ENCODE measurements at places on chromosomes 2 and 18.

- DNase-seq, result no peak
These were observed 21.1 kb upstream of the CHMP3 start for GRCh38 chr2:86584151-86584913.

DNA sequence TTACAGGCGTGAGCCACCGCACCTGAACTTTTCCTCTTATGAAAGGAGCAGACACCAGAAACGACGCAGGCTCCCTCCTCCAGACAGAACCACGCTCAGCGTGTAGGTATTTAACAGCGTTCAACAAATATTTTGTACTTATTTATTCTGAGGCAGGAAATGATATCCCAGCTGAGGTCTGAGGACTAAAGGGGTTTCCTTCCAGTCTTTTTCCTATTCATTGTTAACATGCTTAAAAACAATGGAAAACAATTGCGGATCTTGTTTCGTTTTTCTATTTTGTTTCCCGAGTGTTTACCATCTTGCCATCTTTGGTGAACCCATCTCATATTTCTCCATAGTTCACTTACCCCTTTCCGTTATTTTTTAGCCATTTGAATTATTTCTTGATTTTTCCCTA lies 43.7 kb upstream of the FOSL2 start:
- DNase-seq, result no peak

GRCh38 chr2:28449488-28450395 lies 46.1 kb upstream of the PLB1 start:
- no peak for DNase-seq

DNA sequence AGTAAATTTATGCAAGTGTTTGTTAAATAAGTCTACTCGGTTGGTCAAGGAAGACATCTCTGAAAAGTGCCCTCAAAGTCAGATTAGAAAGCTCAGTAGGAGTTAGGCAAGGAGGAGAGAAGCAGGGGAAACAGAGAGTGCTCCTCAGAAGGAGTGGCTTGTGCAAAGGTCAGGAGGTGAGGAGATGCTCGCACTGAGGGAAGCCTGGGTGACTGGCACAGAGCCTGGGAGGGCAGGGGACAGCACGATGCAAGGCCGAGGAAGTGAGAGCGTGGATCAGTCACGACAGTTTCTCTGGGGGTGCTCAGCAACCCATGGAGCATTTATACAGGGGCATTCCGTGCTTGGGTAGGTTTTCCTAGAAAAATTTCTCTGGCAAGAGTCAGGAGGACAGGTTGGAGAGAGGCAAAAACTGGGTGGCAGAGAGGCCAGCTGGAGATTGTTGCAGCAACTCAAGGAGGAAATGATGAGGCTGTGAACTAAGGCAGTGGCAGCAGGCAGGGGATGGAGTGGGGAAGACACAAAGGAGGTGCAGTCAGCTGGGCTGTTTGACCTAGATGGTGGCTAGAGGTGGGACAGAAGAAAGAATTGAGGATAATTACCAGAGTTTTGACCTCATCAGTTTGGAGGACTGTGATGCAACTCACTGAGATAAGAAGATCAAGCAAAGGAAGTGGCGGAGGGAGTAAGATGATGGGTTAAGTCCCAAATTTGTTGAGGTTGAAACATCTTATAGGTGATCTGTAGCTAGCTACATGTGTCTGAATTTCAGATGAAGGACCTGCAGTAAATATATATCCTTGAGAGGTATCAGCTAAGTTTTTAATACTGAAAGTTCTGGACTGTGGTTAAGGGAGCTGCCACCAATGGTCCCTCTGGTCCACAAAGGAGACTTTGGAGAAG lies 52.4 kb downstream of the BCL2 start:
- DNase-seq, result no peak

All from left ventricle myocardium inferior (tissue), 1 donor.